IMR-90 (cell line): ENCODE measurements at places on chromosomes 2 and 18.
A peak's percentile ranks its signal among the peaks of the same experiment; 100 is the strongest.

GRCh38 chr2:79622508-79622907 lies 109.7 kb downstream of the CTNNA2 start:
- DNase-seq, result peak; percentile 1

DNA sequence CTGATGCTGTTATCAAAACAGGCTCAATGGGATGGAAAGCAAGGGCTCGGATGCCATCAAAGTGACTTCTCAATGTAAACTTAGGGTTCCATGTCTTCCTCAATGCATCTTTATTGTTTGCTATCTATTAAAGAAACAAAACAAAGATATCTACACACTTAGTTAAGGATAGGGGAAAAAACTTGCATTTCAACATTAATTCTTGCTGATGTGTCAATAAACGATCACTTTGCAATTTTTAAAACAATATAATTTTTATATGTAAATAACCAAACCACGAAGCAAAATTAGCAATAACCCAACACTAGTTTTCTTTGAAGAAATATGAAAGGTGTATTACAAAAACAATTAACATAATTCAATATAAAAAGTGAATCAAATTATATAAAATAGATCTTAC lies 96.7 kb downstream of the STRN start:
- no peak for DNase-seq

DNA sequence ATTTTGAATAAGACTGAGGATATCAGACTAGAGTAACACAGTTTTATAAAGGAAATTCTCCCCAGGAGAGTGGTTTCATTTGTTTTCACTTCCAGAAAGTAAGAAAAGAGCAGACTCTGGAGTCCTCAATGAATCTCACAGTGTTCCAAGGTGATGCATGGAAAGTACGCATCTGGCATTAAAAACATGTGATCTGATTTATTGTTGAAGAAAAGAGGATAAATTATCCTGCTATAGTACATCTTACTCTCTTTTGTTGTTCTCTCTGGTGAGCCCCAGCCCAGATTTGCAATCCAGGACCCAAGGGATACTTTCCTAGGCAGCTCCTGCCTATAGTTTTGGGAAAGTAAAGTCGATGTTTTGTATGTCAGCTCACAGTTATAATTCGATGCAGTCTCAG lies 285.9 kb downstream of the CTNNA2 start:
- DNase-seq, result no peak

DNA sequence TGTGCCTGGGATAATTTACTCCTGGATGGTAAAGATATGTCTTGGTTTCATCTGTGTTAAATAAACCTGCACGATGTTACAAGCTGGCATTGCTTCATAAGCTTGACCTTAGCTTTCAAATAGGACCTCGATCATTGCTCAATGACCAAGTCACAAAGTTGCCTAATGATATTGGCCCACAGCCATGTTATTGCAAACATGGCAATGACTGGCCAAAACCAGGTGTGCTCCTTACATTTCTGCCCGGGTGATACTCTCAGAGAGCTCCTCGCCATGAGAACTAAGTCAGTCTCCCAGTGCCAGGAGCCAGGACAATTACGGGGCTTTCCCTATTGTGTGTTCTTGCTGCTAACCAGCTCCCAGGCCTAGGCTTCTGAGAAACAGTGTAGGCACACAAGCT lies 72.5 kb upstream of the CYP1B1 start:
- peak; percentile 60 for DNase-seq

- DNase-seq, result no peak
Measured at GRCh38 chr18:78955051-78955450, 24.6 kb upstream of the SALL3 start.

GRCh38 chr2:193580176-193580950 lies 1385.6 kb upstream of the TMEFF2 start:
- no peak for DNase-seq

DNA sequence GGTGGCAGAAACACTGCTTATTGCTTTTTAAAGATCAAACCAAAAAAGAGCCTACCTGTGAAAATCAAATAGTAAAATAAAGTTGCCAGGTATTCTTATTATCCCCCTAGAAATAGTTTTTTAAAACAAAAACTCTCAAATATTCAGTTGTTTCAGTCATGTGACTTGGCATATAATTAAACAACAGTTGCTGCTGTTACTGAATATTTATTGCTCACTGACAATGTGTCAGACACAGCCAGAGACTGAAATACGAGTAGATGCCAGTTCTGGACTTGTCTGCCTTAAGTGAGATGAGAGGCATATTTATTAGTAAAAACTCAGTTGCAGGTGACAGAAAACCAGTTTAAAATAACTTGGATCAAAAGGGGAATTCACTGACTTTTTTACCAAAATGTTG lies 106.0 kb upstream of the RAB12 start:
- no peak for DNase-seq

- DNase-seq, result no peak
Measured at GRCh38 chr2:48315896-48316194, 214.1 kb upstream of the STON1 start.

- no peak for DNase-seq
Measured at GRCh38 chr2:177059293-177059692, 153.3 kb upstream of the HNRNPA3 start.

- DNase-seq, result no peak
Measured at GRCh38 chr2:219697811-219698747, 70.6 kb downstream of the SLC4A3 start.

DNA sequence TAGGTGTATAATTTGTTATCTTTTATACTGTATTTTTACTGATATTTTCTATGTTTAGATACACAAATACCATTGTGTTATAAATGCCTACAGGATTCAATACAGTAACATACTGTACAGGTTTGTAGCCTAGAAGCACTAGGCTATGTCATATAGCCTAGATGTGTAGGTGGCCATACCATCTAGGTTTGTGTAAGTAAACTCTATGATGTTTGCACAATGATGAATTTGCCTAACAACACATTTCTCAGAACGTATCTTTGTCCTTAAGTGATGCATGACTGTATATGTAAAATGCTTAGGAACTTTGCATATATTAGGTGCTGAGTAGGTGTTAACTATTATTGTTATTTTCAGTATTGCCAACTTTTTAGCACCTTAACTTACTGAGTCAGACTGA lies 17.3 kb downstream of the UNC80 start:
- DNase-seq, result no peak

DNA sequence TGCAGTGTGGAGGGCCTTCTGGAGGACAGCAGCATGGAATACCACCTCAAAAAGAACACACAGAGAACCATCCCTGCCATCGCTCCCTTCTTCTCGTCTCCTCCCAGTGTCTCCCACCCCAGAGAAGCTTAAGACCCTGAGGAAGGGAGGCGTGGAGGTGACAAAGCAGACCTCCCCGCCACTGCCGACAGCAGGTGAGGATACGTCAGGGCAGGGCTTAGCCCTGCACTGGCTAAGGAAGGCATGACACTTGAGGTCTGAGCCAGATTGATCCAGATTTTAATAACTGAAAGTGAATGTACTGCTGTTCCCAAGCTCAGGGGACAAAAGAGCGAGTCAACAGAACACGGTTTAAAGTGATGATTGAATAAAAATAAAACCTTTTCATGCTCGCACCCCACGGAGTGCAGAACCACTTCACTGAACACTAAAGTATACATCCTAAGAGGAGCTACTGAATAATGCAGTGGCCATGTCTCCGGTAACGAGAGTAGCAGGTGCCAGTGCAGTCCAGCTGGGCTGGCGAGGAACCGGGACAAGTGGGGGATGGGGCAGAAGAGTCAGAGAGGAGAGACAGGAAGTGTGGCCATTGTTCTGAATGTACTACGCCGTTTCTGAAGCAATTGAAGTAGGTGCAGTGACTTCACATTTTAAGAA lies 391.0 kb downstream of the CDH2 start:
- no peak for DNase-seq

DNA sequence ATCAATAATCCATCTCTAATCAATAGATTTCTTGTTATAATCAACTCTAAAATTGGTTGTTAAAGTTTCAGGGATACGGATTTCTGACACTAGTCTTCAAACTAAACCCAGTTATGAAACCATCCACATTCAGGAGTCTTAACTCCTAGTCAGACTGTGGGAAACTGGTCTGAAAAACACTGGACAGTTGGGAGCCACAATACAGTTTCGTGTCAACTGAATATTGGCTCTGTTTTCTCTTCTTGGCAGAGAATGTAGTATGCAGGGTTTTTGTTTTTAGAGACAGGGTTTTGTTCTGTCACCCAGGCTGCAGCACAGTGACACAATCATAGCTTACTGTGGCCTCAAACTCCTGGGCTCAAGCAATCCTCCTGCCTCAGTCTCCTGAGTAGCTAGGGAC lies 123.1 kb downstream of the RTTN start:
- DNase-seq, result no peak

- DNase-seq, result no peak
Measured at GRCh38 chr2:86286516-86286915, 50.9 kb downstream of the REEP1 start.

- no peak for DNase-seq
Measured at GRCh38 chr2:226869371-226869770, 33.5 kb downstream of the RHBDD1 start.

- DNase-seq, result peak; percentile 85
Measured at GRCh38 chr18:57434536-57435494, at the start of gene ONECUT2. ONECUT2 (plus strand) TSS chr18:57435374; CDS start chr18:57435717, 343 bp downstream.

DNA sequence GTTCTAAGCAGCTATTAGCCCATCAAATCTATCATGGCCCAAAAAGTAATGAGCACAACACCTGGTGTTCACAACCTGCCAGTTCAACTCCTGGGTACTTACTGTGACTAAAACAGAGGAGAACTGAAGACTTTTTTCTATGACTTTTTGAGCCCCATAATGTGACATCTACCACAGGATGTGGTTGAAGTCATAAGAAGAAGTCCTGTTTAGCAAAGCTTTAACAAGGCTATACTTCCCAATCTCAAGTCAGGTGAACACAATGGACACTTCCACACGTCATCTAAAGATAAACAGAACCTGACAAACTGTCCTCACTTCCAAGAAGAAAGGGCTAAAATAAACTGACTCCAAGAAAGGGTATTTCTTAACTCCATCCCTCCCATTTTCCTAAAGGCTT lies 138.8 kb downstream of the ATAD2B start:
- DNase-seq, result no peak

DNA sequence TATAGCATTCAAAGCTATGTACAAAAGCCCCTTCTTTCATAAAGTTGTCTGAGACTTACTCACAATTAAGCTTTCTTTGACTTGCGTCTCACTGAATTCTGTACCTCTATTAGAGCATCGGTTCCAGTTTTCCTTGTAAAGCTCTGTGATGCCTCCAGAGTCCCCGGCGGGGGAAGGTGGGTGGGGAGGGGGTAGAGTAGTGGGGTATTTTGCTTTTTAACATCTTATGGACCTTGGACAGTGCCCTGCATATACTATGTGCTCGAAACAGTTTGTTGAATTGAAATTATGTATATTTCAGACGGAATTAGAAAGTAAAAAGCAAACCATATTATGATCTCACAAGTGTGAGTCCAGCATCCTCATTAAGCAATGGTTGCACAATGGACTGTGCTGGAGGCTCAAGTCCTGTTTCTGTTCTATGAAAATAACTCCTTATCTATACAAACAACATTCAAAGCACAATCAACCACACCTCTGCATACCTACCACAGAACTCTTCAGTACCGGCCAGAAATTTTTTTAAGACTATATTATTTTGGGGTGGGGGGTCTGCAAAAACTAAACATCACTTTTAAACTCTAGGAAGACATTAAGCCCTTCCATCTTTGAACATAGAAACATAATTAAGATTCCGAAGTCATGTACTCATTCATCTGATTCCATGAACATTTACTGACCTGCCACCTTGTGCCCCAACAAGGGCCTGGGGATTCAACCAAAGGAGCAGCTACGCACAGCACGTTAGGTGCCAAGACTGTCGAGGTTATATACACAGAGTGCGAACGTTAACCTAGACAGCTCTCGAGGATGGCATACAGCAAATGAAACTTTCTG lies 908 bp downstream of the STAT1 start:
- DNase-seq, result peak; percentile 30

DNA sequence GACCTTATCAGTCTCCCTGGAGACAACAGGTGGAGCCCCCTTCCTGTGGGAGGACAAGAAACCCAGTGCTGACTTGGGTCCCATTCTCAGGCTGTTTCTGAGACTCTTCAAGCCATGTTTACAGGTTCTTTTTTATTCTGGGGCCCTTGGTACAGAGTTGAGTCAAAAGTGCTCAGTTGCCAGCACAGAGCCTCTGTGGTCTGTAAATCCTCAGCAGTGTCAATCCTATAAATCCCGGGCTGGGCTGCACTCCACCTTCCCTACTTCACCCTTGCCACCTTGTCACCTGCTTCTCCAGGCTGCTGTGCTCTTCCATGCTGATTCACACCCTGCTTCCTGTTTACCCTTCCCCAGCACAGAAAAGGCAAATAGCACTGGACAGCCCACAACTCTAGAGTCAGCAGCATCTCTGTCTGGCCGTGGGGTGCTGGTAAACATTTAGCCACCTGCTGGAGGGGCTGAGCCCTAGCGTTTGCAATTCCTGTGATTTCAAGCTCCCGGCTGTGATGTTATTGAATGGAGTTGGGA lies 74.7 kb downstream of the TNFRSF11A start:
- no peak for DNase-seq

GRCh38 chr18:10391506-10391905 lies 62.9 kb upstream of the APCDD1 start:
- DNase-seq, result no peak

DNA sequence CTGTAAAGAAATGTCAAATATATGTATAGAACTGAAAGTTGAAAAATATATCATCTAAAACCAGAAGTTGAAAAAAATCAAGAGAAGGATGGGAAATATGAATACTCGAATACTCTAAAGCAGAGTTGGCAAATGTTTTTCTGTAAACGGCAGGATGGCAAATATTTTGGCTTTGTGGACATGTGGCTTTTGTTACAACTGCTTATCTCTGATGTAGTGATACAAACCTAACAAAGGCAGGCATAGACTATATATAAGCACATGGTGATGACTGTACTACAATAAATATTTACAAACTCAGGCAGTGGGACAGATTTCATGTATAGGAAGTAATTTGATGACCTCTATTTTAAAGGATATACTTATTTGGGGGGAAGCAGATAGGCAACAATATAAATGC lies 224.6 kb upstream of the LRRTM4 start:
- no peak for DNase-seq

GRCh38 chr18:30687501-30687900 lies 355.0 kb downstream of the DSC3 start:
- no peak for DNase-seq

GRCh38 chr2:44433895-44434294 lies 72.1 kb downstream of the CAMKMT start:
- no peak for DNase-seq

GRCh38 chr2:25233916-25234605 lies 65.7 kb upstream of the POMC start:
- DNase-seq, result no peak

DNA sequence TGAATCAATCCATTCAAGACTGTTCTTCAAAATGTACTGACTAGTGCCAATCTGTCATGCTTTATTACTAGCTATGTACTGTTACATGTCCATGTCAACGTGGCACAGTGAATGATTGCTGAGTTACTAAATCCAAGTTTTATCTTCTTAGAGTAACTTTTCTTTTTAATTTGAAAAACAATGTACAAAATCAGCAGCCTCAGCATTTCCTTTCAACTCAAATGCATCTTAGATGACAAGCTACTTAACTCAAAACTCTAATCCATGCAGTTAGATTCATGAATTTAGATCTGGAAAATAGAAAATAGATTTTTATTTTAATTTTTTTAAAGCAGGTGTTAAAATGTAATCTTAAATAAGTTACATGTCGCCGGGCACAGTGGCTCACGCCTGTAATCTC lies 174.2 kb downstream of the CAPN13 start:
- DNase-seq, result no peak

GRCh38 chr18:6374340-6374739 lies 40.4 kb downstream of the L3MBTL4 start:
- no peak for DNase-seq

GRCh38 chr18:49162226-49162864 lies 211.6 kb upstream of the SMAD7 start:
- no peak for DNase-seq
